AML-193 (cell line): ENCODE measurements at places on chromosomes 13 and 19.

DNA sequence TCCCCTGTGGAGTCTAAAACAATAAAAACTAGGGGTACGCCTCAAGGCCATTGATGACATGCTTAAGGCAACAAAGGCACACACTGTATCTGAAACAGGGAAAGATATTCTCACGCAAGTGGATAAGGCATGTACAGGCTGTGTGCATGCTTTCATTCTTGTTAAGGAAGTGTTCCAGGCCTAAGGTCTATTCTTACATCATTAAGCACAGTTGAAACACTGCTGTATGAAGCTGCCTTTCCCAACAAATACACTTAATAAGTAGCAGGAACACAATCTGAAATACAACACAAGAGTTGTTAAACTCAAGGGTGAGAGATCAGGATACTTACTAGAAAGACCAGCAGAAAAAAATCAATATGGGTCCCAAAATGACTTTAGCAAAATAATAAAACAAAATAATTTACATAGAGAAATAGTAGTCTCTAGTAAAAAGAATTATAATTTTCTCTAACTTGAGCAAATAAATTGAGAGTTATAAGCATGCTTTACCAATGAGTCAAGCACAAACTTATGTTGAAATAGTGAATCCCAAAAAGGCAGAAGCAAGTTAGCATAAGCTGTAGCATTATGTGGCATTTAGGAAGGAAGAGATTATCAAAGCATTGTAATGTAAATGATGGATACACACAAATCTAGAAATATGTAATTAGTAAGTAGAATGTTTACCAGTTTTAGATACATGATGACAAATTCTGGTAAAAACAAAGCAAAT, 796.9 kb downstream of the SLITRK1 start:
- no peak for DNase-seq

GRCh38 chr13:44873461-44873860, 115.8 kb downstream of the NUFIP1 start:
- no peak for DNase-seq

- DNase-seq = no peak
These were observed 5.9 kb downstream of the MTMR6 start for GRCh38 chr13:25281193-25281934.

- no peak for DNase-seq
These were observed 127.6 kb upstream of the IRS2 start for GRCh38 chr13:109913936-109914510.

DNA sequence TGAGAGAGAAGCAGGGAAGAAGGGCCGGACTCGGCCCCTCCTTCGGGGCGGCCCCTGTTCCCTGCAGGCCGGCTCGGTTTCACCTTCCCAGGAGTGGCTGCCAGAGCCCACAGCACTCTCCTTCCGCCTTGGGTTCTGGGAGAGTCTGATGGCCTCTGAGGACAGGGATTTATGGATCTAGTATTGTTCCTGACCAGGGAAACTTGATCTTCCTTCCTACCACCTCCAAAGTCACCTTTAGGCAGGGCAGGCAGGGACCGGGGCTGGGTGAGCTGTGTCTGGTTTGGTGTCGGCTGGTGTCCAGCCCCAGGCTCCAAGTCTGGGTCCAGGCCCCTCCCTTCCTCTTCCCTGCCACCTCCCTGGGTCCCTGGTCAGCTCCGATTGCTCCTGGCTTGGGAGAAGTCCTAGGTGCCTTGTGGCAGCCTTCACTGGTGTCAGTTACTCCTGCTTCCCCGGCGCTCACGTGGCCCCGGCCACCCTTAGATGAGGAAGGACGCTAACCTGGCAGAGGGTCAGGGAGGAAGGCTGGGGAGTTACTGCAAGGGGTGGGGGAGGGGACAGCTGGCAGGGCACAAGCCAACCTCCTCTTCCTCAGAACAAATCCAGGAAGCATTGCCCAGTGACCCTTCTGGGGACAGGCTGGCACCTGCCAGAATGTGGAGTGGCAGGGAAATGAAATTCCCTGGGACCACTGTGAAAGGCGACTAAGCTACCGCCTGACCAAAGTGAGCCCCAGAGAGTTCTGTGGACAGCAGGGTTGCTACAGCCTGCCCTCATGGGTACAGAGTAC, 18.8 kb downstream of the RFX1 start:
- peak; percentile 54 for DNase-seq

GRCh38 chr19:41217741-41218140, 1.3 kb upstream of the AXL start:
- no peak for DNase-seq

DNA sequence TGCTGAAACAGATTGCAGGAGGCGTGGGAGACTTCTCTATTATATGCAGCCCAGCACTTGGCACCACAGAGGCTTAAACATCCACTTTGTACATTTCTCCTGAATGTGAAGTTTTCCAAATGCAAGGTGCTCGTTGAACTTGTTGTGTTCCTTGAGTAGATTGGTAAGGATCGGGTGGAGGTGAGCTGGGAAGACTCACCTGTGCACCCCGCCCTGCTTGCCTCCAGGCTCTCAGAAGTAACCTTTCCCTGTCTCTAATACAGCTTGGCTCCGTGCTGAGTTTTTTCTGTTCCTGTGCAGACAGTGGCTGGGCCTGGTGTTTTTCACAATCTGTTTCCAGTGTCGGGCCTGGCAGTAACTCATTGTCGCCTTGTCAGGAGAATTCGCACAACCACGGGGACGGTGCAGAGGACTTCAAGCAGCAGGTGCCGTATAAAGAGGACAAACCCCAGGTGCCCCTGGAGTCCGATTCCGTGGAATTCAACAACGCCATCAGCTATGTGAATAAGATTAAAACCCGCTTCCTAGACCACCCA, 12.3 kb downstream of the SIN3B start:
- no peak for DNase-seq

DNA sequence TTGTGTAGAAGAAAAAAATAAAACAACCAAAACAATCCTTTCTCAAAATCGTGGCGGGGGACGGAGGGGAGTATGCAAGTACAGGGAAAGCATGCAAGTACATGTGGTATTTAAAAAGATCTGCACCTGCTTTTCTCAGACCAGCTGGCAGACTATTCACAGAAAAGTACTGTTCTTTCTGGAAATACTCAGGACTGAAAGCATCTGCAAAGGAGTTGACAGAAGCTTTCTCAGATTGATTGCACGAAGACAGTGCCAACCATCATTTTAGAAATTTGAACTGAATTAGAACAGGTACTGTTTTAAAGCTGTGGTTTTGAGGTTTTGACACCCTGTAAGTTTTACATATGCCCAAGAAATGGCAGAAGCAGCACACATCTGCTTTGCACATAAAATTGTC, 19.8 kb upstream of the PCDH8 start:
- no peak for DNase-seq

DNA sequence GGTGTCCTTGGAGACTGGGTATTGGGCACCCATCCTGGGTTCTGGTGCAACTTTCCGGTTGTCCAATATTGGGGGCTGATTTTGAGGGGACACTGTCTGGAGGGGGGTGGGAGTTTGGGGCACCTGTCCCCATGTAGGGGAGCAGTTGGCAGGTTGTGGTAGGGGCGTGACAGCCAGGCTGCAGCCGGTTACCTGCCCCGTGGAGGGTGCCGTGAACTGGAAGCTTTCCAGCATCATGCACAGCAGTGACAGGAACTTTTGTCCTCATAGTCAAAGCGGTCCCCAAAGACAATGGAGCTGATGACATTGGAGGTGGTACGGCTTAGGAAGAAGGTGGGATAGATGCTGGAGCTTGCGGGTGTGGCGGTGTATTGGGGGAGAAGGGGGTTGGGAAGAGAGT, 34.3 kb downstream of the CYP2B6 start:
- no peak for DNase-seq

- DNase-seq = no peak
These were observed 559 bp upstream of the RPL21 start for GRCh38 chr13:27250833-27251165.

- DNase-seq = no peak
These were observed 2.9 kb downstream of the GNG7 start for GRCh38 chr19:2699413-2700140.

GRCh38 chr19:16026131-16026530, 50.2 kb upstream of the TPM4 start:
- no peak for DNase-seq

GRCh38 chr13:37194428-37194861, 89.0 kb upstream of the CSNK1A1L start:
- no peak for DNase-seq

DNA sequence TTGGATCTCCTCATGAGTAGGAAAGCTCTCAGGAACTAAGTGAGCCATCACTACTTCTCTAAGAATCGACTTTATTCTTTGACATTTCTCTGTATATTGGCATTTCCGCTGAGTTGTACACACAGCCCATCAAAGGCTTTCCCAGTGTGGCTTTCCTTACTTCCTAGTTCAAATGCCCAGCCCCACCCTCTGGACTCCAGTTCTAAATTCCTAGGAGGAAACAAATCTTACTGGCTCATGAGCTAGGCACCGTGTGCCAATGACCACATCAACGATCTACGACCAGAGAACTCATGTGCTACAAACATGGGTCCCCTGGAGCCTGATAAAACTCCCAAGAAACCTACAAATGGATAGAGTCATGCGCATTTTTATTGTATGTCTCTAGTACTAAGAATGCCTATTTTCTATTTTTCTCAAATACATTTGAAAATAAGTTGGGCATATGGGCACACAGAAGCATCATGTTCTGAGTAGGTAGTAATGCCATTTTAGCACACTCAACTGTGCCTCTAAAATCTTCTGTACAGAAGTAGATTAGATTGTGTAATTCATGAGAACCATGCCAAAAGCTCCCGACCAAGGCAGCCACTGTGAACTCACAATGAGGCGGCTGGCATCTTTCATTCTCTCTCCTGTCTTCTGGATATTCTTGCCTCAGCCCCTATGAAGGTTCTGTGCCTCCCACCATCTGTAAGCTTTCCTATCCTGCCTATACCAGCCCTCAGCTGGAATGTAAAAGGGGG, 10.5 kb upstream of the RAP2A start:
- no peak for DNase-seq

- no peak for DNase-seq
These were observed 792 bp upstream of the LENG8 start for GRCh38 chr19:54448040-54448773.

GRCh38 chr19:19297759-19298158, 22.6 kb downstream of the SUGP1 start:
- no peak for DNase-seq

GRCh38 chr13:21025539-21025938, 35.8 kb downstream of the LATS2 start:
- no peak for DNase-seq

GRCh38 chr13:85140192-85140591, 659.0 kb downstream of the SLITRK6 start:
- no peak for DNase-seq
